ENCODE measurements at places on chromosomes 4 and X.

- DNase-seq: no peak
These were observed 349.1 kb downstream of the ANK2 start for GRCh38 chr4:113398441-113399143.

DNA sequence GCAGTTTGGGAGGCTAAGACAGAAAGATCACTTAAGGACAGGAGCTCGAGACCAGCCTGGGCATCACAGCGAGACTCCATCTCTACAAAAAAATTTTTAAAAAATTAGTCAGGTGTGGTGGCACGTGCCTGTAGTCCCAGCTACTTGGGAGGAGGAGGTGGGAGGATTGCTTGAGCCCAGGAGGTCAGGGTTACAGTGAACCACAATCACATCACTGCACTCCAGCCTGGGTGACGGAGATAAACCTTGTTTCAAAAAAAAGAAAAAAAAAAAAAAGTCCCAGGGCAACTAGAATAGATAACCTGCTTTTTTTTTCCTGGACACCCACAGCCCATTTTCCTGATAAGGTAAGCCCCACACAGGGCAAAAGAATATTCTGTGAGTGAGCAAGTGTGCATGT lies 96.3 kb downstream of the C4orf51 start:
- no peak for DNase-seq

GRCh38 chrX:107506596-107507031 lies 57.2 kb downstream of the FRMPD3 start:
- DNase-seq: no peak

GRCh38 chr4:79233820-79234219 lies 92.0 kb downstream of the NAA11 start:
- DNase-seq: no peak

GRCh38 chr4:117447925-117448324 lies 362.5 kb upstream of the TRAM1L1 start:
- DNase-seq: no peak

- DNase-seq: no peak
These were observed 121.2 kb downstream of the TBCK start for GRCh38 chr4:106194801-106195200.

- DNase-seq: no peak
These were observed 157.7 kb downstream of the SPANXN1 start for GRCh38 chrX:145405012-145405411.

- no peak for DNase-seq
These were observed 9.2 kb downstream of the VSIG4 start for GRCh38 chrX:66030505-66031317.

DNA sequence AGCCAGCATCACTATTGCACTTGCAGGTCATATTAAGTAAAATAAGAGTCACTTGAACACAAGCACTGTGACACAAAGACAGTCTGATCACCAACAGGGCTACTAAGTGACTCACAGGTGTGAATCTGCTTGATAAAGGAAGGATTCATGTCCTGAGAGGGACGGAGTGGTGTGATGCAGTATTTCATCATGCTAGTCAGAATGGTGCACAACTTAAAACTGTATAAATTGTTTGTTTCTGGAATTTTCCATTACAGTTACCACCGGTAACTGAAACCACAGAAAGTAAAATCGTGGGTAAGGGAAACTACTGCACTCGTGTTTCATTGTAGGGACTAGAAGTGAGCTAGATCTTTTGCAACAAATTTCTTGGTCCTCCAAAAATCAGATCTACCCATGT lies 109.7 kb downstream of the ELOVL6 start:
- DNase-seq: no peak

GRCh38 chr4:177177541-177178081 lies 132.1 kb upstream of the NEIL3 start:
- no peak for DNase-seq

- no peak for DNase-seq
These were observed 32.4 kb upstream of the SORCS2 start for GRCh38 chr4:7159923-7160322.

- DNase-seq: no peak
These were observed 169.8 kb upstream of the GALNT7 start for GRCh38 chr4:172998527-172999469.

GRCh38 chr4:74097631-74098426 lies 1.2 kb downstream of the CXCL2 start:
- no peak for DNase-seq

DNA sequence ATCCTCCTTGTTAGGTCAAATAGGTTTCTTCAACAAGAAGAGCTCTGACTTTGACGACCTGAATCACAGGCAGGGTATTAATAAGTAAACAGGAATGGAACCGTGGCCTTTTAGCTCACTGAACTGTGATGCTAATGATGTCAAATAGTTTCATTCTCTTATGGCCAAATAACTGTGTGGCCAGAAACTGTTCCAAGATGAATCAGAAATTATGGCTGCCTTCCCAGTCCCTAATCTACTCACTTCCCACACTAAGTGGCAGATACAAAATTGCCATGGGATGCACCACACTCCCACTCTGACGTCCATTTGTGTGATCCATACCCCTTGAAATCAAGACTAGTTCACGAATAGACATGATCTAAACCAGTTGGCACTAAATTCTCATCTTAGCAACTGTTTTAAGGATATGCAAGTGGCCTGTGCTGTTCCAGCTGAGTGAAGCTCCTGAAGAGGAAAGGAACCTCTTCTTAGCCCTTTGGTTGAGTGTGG lies 455.4 kb downstream of the IL15 start:
- DNase-seq: no peak

- no peak for DNase-seq
These were observed 333.9 kb downstream of the PDHA2 start for GRCh38 chr4:96173756-96174155.

DNA sequence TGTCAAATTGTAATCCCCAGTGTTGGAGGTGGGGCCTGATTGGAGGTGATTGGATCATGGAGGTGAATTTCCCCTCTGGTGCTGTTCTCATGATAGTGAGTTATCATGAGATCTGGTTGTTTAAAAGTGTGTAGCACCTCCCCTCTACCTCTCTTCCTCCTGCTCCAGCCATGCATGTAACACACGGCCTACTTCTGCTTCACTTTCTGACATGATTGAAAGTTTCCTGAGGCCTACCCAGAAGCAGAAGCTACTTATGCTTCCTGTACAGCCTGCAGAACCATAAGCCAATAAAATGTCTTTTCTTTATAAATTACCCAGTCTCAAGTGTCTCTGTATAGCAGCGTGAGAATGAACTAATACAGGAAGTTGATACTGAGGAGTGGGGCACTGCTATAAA lies 61.7 kb upstream of the DDX60 start:
- DNase-seq: no peak

DNA sequence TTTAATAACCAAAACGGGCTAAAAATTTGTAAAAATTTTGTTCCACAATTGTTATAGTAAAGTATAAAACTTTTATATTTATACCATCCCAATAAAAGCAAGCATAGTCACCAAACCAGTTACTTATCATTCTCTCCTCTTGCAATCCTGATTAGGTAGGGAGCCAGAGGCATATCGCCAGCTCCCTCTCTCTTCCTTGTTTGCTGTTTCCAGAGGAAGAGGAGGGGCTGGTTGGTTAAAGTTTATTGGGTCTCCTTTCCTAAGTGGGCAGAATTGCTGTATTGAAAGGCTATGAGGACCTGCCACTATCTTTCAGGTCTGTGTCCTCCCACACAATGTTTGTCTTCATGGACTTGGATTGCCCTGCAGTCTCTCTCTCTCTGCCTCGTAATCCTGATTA lies 29.6 kb upstream of the BBS12 start:
- no peak for DNase-seq

DNA sequence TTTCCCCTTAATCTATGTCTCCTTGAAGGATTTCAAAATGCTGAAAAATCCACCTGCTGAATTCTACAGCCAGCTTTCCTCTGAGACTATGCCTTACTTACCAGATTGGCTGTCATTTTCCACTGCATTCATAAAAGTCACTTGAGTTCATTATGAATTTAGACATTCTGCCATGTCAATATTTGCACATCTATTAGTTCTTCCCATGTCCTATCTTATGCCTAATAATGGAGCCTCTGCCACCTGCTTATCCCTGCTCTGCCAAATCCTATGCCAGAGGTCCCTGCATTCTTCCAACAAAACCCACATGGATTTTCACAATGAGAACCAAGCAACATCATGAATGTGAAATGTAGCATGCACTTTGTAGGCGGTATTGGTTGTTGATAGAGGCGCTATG lies 42.6 kb downstream of the GASK1B start:
- no peak for DNase-seq

DNA sequence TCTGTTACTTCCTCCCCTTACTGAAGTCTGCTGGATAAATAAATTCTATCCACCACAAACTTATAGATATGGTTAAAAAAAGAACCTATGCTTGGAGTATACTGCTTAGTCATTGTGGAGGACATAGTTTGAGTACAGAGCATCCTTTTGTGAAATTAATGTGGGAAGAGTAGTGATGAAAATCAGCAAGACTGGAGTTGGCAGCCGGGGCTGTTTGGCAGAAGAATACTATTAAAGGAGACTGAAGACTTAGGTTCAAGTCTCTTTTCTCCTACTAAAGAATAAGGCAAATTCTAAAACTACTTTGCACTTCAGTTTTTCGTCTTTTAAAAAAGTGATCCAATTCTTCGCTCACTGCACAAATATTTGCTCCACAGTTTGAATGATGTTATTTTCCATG lies 326.6 kb upstream of the ATOH1 start:
- DNase-seq: no peak

DNA sequence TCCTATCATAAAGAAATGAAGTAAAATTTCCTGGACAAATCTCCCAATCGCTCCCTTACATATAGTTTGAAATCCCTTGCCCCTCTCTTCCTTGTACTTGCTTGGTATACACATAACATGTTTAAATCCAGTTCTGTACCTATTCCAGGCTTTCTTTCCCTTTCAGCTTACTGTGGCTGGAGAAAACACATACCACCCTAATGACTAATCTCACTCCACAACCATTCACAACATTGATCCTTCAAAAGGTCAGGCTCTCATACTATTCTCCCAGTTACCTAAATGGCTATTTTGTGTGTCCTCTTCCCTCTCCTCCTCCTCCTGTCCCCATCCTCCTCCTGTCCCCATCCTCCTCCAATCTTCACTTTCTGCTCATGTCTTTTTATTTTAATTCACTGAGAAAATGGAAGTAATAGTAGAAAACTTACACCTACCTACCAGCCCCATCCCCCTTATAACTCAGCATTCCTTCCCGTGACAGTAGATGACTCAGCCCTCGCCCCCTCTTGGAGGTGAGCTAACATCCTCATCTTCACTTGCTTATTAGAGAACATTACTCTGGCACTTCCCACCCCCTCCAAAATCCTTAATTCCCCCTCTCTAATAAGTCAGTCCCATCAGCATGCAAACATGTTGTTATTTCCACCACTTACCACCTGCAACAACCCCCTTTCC lies 77.5 kb downstream of the IL15 start:
- no peak for DNase-seq

GRCh38 chrX:63128509-63128908 lies 222.6 kb downstream of the SPIN4 start:
- DNase-seq: no peak

DNA sequence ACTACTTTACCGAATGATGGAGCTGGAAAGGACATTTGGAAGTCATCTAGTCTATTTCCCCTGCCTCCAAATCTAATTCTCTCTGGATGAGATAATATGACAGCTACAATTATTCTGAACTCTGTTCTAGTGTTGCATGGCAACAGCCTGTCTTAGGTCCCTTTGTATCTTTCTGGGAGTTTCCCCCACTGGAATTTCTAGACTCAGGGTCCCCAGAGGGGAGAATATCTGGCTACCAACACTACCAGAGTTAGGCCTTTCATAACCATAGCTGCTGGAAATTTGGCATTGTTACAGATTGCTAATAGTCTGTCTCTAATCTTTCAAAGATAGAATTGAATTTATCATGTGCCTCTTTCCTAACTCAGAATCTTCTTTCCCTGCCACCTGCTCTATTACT lies 4.5 kb downstream of the MSN start:
- DNase-seq: no peak

- no peak for DNase-seq
These were observed 280.6 kb downstream of the FSTL5 start for GRCh38 chr4:161883157-161883556.

All from effector memory CD4-positive, alpha-beta T cell (primary cell).